Mucosa of descending colon (tissue), 3 donors: ENCODE measurements at places on chromosomes 2 and 18. TPM values are rescaled to one million over a fixed set of nuclear protein-coding genes. Genes with fewer than 3 reads are reported as not detected.

GRCh38 chr18:23146861-23147469 lies 11.7 kb downstream of the CABLES1 start:
- no peak for DNase-seq

- DNase-seq = peak; percentile 74
Observed at GRCh38 chr2:152861349-152861942, 143.0 kb downstream of the ARL6IP6 start.

- DNase-seq = no peak
Observed at GRCh38 chr2:120429586-120430500, 83.9 kb downstream of the INHBB start.

Gene SLC20A1
- total RNA-seq = 128 TPM
